Skin of body (tissue), 3 donors: ENCODE measurements at places on chromosomes 3 and 15. TPM values are rescaled to one million over a fixed set of nuclear protein-coding genes. Genes with fewer than 3 reads are reported as not detected.

GRCh38 chr3:172239218-172239790 lies 199.9 kb downstream of the FNDC3B start:
- DNase-seq: no peak

REC114 gene
- total RNA-seq: not detected

DNA sequence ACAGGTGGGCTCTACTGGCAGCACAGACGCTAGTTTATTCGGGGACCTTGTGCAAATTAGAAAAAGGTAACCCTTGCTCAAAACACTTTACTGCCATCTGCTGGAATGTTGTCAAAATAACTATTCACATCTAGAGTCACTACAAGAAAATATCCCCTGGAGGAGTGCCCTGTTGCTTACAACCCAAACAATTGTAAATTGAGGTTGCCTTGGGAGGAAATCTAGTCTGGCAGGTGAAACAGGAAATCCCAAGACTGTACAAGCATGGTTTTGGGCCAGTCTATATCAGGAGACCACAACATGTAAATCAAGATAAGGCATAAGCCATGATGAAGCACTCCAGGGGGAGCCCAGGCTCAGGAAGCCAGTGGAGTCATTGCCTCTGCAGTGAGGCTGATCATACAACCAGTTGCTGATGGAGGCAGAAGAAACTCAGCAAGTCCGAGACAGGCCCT lies 136.8 kb upstream of the ACP3 start:
- DNase-seq: no peak

- DNase-seq: no peak
Observed at GRCh38 chr3:112637700-112638099, 3.2 kb downstream of the CCDC80 start.

GABRG3 gene
- total RNA-seq: 0.89 TPM

ATP13A4 gene
- 22.4 TPM for total RNA-seq

GRCh38 chr3:50241163-50241562 lies 5.2 kb downstream of the GNAI2 start:
- no peak for DNase-seq

- no peak for DNase-seq
Observed at GRCh38 chr3:58329922-58330413, 2.7 kb upstream of the PXK start.

- DNase-seq: no peak
Observed at GRCh38 chr3:118977118-118977517, 57.5 kb downstream of the IGSF11 start.

GRCh38 chr3:51024765-51025632 lies 350.3 kb downstream of the DOCK3 start:
- DNase-seq: no peak

GPR62 gene
- total RNA-seq: 0.20 TPM

DNA sequence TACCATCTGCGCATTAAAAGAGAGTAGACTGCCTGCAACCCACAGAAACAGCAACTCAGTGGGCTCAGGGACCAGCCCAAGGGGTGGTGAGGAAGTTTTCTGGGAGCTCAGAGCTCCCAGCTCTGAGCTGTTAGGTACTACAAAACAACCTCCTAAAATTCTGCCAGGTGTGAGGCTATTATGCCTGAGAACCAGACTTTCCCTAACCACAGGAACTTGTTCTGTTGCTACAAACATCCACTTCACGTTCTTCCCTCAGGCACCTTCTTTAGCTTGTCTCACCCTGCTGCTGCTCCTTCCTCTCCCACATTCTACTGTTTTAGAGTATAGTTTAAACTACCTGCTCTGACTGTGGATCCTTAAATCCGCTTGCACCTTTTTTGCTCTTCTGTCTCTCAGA lies 399.4 kb downstream of the ROBO1 start:
- no peak for DNase-seq

TNFSF10 gene
- total RNA-seq: 19.8 TPM

DNA sequence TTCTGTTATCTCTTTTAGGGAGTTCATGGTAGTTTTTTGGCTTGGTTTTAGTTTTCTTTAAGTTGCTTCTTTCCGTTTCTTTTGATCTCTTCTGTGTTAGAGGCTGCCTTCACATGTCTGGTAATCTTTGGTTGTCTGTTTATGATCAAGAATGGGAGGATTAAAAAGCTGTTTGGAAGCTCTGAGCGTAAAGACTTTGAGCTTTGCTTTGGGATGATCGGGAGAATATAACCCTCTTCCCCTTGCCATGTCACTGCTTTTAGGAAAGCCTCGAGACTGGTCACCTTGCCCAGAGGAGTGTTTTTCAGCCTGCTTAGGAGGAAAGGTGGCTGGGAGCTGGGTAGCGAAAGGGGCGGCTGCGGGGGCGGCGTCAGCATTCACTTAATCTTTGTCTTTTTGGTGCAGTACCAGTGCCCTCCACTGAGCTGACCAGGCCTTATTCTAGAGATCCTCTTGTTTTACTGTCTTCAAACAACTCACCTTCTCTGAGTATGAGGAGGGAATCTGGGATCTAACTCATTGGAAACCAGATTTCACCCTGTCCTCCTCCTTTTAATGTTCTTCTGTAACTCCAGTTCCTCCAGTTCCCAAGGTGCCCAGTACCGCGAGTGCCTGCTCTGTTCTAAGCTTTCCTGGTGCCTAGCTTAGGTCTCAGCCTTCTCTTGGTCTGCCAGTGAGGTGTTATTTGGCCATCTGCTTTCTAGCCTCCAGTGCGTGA lies 15.5 kb downstream of the TATDN2 start:
- peak; percentile 3 for DNase-seq

DNA sequence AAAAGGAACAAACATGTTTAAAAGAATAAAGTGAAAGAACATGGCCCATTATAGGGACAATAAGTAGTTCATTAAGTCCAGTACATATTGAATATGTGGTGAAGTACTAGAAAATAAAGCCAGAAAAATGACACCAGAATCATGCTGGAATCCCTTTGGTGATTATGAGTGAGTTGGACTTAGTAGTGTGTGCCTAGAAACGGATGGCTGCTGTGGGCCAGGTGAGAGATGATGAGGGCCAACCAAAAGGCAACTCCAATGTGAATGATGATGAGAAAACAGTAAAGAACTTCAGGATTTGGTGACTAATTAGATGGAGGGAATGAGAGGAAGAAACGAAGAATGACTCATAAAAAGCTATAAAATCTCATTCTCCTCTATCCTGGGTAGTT lies 3.3 kb downstream of the CRYGS start:
- no peak for DNase-seq

HRG gene
- not detected for total RNA-seq

- DNase-seq: peak; percentile 46
Observed at GRCh38 chr3:102802819-102803420, 368.1 kb downstream of the ZPLD1 start.

GRCh38 chr3:172675441-172676193 lies 35.2 kb downstream of the NCEH1 start:
- DNase-seq: no peak

DNA sequence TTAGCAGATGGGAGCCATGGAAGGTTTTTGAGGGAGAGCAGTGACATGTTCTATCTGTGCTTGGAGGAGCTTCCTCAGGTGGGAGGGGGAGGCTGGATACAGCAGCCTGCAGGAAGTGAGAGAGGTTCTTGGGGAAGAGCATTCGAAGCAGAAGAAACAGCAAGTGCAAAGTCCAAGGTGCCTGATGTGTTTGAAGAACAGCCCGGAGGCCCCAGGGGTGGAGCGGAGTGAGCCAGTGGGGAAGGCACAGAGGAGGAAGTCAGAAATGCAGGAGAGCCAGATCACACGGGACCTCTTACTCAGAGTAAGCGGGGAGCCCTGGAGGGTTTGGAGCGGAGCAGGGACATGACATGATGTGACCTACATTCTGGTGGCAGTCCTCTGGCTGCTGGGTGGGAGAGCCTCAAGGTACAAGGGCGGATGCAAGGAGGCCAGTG lies 10.8 kb downstream of the ITGA11 start:
- no peak for DNase-seq

DNA sequence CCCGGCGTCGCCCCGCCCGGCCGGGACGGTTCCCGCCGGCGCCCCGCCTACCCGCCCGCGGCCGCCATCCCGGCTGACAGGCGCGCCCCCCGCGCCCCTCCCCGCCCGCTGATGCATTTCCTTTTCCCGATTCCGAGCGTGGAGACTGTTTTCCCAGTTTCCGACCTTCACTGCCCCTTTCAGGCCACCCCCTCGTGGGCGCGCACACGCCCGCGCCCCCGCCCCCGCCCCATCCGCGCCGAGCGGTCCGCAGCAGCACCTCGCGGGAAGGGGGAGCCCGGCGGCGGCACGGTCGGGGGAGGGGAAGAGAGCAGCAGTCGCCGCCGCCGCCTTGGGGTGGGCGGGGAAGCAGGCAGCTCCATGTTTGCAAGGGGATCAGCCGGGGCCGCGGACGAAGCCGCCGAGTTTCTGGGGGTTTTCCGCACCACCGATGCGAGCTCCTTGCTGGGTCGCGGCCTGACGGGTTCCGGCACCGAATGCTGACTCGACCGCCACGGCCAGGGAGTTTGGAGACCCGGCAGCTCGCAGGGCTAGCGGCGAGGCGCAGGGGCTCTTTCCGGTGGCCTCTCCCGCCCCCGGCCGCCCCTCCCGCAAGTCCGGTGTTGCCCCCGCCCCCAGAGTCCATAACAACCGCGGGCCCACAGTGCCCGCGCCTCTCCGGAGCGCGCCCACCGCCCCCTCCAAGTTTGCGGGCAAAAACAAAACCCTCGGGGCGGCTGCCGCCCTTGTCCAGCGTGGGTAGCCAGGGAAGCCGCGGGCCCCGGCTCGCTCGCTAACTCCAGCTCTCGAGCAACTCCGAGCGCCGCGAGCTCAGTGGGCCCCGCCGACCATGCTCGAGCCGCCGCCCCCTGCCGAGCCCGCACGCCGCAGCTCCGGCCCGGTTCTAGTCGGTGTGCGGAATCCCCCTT lies 3.2 kb upstream of the SIN3A start:
- peak; percentile 72 for DNase-seq

- no peak for DNase-seq
Observed at GRCh38 chr15:70322051-70322668, 224.4 kb upstream of the TLE3 start.

PYGO1 gene
- total RNA-seq: 11.3 TPM

DNA sequence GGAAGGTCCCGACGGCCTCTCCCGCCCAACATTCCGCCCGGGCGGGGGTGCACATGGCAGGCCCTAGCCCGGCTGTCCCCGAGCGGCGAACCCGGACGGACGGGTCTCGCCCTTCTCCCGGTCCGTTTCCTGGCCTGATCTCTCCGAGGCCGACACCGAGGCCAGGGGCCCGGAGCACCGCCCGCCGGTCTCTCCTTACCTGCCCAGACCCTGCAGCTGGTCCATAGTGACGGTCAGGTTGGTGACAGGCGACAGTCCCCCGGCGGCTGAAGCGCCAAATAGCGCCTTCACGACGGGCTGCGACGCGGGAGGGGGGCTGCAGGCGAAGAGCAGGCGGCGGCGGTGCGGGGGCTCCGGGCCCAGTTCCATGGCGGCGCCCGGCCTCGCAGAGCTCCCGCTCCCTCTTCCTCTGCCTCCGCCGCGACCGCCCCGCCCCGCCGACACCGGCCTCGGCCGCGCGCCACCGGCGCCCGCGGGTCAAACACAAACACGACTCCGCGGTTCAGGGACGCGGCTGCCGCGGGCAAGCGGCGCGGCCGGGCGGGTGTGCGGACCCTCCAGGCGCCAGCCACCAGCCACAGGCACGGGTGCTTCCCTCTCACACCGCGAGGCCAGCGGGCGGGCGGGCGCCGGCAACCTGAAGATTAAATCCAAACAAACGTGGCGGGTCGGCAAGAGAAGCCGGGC lies 495 bp downstream of the CDC25A start:
- no peak for DNase-seq

DNA sequence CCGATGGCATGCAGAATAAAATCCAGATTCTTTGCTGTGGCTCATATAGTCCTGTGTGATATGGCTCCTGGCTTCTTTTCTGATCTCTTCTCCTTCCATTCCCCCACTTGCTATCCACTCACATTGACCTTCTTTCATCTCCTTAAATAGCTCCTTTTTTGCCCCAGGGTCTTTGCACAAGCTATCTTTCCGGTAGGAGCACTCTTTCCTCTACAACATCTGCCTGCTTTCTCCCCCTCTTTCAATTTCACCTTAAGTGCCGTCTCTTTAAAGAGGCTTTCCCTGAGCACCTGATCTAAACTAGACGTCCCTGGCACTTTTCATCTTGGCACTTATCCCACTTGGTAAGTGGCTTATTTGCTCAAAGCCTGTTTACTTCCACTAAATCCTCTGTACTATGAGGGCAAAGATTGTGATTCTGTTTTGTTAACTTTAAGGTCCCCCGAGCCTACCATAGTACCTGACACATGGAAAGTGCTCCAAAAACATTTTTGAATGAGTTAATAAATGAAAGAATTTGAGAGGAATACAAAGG lies 323.3 kb upstream of the TLE3 start:
- DNase-seq: no peak

DNA sequence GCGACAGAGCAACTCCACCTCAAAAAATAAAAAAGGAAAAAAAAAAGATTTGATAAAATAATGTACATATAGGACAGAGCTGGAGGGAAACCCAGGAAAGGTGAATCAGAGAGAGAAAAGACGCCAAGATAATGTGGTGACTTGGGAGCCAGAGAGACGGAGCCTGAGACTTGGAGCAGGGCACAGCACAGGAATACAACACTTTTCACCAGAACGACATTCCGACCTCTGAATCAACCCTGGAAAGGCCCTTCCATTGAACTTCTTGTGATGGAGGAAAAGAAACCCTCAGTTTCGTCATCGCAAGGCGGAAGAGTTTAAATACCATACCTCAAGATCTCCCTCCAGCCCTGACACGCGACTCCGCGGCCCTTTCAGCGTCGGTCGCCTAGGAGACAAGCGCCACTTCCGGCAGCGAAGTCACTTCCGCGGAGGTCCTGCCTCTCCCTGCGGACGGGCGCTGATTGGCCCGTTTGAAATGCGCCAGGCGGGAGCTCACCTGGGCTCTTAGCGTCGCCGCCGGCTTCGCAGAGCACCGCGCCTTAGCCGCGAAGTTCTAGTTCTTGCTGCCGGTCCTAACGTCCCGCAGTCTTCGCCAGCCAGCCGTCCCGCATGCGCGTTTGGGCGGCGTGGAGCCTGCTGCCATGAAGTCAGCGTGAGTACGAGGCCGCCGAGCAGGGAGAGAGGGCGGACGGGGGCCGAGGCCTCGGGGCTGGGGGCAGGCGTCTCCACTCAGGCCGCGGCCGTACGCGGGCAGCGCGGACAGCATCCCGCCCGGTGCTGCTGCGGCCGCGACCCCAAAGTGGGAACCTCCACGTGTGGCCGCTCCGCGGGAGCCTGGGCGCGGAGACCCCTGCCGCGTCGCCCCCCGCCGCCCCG lies at the start of gene KIF23:
TSS of gene KIF23 (plus strand) at position 528 of the 879 bp plus-strand sequence. CDS start at position 645, 117 bp downstream.
- peak; percentile 81 for DNase-seq

PGBD4 gene
- total RNA-seq: 0.79 TPM

FOXL2 gene
- 0.30 TPM for total RNA-seq

GRCh38 chr15:25718169-25718536 lies 145.0 kb downstream of the ATP10A start:
- no peak for DNase-seq

DNA sequence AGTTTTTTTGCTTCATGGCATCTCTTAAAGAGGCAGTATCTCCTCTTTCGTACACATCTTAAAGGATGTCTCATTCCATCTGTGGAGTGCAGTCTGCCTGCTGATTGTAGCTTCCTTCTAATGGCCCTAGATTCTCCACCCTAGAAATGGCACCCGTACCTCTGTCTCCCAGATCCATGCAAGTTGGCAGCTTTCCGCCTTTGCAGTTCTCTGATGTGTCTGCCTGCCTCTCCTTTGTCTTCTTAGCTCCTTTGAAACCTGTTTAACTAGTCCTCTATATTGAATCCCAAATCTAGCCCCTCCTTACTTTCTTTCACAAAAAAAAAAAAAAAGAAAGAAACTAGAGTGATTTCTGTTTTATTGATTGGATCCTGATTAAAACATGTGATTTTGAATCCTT lies 1025.0 kb downstream of the ZPLD1 start:
- DNase-seq: no peak

GP5 gene
- 0.39 TPM for total RNA-seq
